ENCODE measurements at places on chromosomes 7 and 10. TPM values are rescaled to one million over a fixed set of nuclear protein-coding genes. Genes with fewer than 3 reads are reported as not detected.

- peaks cover 12% of the 10 kb centered on the region for H3K4me1 ChIP-seq
- no peak overlapping the region for H3K27ac ChIP-seq
- no peaks in the 10 kb centered on the region for H3K27me3 ChIP-seq
- no peak overlapping the region for H3K4me3 ChIP-seq
- no peak for DNase-seq
Observed at GRCh38 chr7:29328045-29328444, 133.5 kb downstream of the CHN2 start.

DNA sequence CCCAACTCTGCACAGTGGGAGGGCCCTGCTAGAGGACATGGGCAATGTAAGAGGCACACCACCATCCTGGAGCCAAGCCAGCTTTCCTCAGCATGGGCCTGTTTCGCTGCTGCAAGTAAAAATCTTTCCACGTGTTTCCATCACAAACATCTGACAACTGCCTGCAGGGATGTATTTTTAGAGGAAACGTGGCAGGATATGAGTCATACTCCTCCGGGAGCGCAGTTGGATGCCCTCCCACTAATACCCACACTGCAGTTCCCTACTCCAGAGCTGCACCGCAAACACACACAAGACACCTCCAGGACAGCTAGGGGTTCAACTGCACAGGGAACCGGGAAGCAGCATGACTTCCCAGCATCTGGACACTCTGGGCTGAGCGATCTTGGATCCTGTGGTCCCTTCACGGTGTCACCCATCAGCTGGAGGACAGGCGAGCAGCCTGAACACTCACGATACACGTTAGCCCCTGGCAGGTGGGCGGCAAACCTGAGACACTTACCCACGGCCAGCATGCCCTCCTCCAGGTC, 26.1 kb downstream of the PLAC9 start:
- H3K4me1 ChIP-seq: peaks cover 19% of the 10 kb centered on the region
- peaks cover 36% of the 10 kb centered on the region for H3K36me3 ChIP-seq
- no peak for DNase-seq
- no peaks in the 10 kb centered on the region for H3K27me3 ChIP-seq
- peak overlapping the region; percentile 65 for H3K27ac ChIP-seq
- no peak overlapping the region for H3K4me3 ChIP-seq

Gene FKBP6
- total RNA-seq: not detected

DNA sequence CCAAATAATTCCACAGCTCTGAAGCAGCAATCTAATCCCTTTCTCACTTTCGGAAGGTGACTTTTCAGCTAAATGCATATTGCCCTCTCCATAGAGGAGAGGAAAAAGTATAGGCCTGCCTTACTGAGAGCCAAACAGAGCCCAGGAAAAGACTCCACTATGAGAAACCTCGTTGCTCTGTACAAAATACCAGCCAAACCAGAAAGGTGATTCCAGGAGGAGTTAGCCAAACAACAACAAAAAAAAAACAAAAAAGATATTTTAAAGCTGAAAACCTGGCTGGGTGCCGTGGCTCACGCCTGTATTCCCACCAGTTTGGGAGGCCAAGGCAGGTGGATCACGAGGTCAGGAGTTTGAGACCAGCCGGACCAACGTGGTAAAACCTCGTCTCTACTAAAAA, 70.5 kb downstream of the HOXA1 start:
- no peak overlapping the region for H3K4me3 ChIP-seq
- H3K36me3 ChIP-seq: no peaks in the 10 kb centered on the region
- DNase-seq: no peak
- no peaks in the 10 kb centered on the region for H3K27me3 ChIP-seq

- no peak overlapping the region for H3K4me3 ChIP-seq
- H3K36me3 ChIP-seq: peaks cover 36% of the 10 kb centered on the region
- peak overlapping the region; percentile 96 for H3K27ac ChIP-seq
- no peaks in the 10 kb centered on the region for H3K27me3 ChIP-seq
- H3K4me1 ChIP-seq: peaks cover 69% of the 10 kb centered on the region
- no peak for DNase-seq
Observed at GRCh38 chr7:150734254-150734653, 3.0 kb upstream of the GIMAP5 start.

Gene MUC3A
- not detected for total RNA-seq

DNA sequence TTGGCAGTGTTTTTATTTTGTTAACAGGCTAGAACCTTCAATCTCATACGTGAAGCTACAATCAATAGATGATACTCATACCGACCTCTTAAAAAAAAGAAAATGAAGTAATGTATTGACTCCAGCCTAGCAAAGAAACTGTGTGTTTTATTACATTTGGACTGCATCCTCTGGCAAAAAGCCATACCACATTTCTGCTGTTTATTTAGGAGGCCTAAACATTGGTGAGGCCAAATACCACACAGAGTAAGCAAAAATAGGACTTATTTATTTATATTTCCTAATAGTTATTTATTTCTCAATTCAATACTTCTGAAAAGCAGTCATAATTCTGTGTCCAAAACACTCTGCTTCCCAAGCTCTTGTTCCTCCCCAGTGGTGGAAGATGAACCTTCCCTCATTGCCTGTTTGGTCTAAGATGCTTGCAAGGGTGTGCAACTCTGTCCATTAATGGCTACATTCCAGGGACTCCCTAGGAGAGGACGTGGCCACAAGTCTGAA, 398.8 kb upstream of the KLF6 start:
- H3K27ac ChIP-seq: no peak overlapping the region
- peaks cover 22% of the 10 kb centered on the region for H3K4me1 ChIP-seq
- no peak overlapping the region for H3K4me3 ChIP-seq
- H3K36me3 ChIP-seq: peaks cover 2% of the 10 kb centered on the region
- DNase-seq: no peak

- no peaks in the 10 kb centered on the region for H3K27me3 ChIP-seq
- no peaks in the 10 kb centered on the region for H3K4me1 ChIP-seq
- no peak for DNase-seq
- H3K27ac ChIP-seq: no peak overlapping the region
- peaks cover 17% of the 10 kb centered on the region for H3K36me3 ChIP-seq
- H3K4me3 ChIP-seq: no peak overlapping the region
Observed at GRCh38 chr7:107394831-107395230, 75.0 kb upstream of the GPR22 start.

All from activated naive CD8-positive, alpha-beta T cell treated with anti-CD3 and anti-CD28 coated beads for 36 hours (primary cell).